ENCODE measurements at places on chromosomes 2 and 18.

DNA sequence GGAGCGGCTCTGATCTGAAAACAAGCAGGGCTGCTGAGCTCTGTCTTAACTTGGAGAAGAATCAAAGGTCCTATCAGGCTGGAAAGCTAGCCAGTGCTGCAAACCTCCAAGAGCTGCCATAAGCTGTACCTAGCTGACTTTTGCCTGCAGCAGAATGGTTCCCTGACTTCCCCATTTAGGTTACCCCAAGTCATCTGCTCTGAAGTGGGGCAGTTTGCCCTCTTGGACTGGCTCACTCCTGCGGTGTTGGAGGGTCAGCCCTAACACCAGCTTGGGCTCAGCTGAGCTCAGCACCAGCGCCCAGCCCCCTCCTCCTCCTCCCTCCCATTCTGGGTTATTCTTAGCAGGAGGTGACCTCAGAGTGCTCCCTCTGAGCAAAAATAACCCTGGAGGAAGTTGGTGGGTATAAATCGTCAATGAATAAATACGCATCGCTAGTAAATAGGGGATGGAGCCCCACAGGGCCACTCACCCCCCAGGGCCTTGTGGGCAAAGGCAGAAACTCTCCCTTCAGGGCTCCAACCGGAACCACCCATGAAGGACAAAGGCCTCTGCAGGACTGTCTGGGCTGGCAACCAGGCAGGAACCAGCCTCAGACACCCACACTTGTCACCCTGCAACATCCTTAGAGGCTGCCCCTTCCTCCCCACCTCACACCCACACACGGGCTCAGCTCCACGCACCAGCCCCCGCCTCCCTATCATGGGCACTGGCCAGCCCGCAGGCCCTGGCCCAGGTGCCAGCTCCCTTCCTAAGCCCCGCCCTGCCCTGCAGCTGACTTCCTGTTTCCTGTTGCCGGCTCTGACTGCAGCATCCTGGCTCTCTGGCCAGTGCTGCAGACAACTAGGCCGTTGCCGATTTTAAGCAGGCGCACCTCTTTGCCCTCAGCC is 46.9 kb downstream of the DNMT3A start:
- peak; percentile 53 for DNase-seq

GRCh38 chr2:126637386-126637785 is 18.6 kb upstream of the GYPC start:
- DNase-seq = no peak

- no peak for DNase-seq
These were observed 335.7 kb downstream of the PARD3B start for GRCh38 chr2:204880928-204881327.

DNA sequence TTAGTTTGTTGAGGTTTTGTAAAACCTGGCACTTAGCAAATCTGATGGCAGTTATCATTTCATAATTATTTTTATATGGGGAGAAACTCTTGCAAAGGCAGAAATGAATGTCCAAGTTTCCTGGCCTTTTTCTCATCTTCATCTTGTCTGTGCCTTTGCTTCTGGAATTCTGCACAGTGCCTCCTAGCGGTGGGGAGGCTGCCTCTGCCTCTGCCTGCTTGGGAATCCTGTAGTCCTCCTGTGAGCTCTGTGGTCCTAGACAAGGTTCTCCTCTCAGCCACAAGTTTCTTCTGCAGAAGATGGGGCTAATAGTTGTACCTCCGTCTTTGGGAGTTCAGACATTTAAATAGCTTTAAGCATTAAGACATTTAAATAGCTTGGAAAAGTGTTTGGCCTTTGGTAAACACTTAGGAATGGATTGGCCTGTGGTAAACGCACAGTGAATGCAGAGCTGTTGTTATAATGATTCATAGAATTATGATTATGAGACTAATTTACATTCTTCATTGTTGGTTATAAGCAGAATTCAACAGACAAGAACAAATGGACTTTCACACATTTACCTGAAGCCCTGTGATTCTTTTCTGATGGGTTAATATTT is 101.2 kb downstream of the ZNF236 start:
- no peak for DNase-seq

DNA sequence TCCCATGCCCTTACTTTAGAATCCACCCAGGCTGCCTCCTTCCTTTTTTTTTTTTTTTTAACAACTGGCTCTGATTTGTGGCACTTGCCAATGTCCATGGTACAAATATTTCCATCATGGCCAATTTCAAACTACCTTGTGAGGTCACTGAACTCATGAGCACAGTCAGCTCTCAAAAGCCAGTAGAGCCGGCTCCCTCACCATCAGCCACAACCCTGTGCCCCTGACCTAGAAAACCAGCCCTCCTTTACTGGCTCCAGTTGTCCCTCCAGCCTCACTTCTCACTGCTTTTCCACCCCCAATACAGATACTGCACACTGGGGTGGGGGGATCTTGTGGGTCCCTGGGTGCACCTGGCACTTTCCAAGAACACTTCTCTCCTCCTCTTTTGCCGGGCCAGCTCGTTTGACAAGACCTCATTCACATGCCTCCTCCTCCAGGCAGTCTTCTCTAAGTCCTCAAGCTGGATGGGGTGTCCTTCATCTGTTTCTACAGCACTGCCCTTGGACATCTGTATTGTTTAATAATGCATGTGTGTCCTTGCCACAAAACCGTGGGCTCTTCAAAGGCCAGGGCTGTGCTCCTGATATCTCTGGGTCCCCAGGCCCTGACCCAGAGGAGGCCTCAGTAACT is 35.5 kb downstream of the SDC1 start:
- no peak for DNase-seq

DNA sequence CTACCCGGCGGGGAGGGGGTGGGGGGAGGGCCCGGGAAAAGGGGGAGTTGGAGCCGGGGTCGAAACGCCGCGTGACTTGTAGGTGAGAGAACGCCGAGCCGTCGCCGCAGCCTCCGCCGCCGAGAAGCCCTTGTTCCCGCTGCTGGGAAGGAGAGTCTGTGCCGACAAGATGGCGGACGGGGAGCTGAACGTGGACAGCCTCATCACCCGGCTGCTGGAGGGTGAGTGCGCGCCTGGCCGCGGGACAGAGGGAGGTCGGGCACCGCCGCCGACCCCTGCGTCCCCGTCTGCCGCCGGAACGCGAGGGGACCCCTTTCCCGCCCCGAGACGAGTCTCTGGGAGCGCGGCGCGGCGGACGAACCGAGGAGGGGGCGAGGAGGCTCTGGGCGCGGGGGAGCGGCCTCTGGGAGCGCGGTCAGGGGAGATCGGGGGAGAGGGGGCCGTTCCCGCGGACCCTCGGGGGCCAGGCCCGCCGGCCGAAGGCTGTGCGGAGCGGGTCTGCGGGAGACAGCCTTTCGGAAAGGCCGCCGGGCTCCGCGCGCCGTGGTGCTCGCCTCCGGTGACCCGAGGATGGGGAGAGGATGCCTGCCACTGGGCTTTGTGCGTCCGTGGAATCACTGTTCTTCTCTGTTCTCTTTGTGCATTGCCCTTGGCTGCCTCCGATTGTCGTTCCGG is 463 bp downstream of the PPP1CB start:
- DNase-seq = no peak

- DNase-seq = no peak
These were observed 218.8 kb downstream of the AGPS start for GRCh38 chr2:177611310-177611886.

All from stimulated activated CD8-positive, alpha-beta memory T cell treated with anti-CD3 and anti-CD28 coated beads, Interleukin-4, amount 100 ng/mL, for 1 hour (primary cell).